ENCODE measurements at places on chromosomes 12 and 14.

DNA sequence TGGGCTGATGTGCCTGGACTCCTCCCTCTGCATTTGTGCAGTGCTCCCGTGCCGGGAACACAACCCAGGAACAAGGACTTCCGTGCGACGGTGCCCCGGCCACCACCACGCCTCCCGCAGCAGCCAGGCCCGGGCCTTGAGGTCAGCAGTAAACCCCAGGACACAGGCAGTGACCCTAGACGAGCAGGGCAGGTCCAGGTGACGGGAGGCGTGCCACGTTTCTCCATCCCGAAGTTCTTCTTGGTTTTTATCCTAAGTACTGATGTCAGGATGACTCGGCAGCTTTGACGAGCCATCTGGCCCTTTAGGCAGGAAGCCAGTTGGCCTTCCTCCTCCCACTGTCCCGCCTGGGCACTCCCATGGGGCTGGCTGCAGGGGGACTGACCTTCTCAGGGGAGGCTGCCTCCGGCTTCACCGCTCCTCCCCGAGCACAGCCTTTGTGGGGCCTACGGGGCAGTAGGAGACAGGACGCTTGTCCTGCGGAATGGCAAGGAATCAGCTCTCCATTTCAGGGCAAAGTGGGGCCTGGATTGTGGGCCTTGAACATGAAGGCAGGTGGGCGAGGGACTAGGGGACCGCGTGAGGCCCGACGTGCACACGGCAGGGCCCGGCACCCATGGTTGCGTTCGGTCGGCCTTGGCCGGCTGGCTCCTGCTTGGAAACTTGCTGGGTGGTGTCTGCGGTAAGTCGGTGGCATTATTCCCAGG is 94.1 kb downstream of the FBXL14 start:
- peak; percentile 29 for DNase-seq

- DNase-seq = no peak
These were observed 87.4 kb upstream of the SLC38A2 start for GRCh38 chr12:46459861-46460545.

DNA sequence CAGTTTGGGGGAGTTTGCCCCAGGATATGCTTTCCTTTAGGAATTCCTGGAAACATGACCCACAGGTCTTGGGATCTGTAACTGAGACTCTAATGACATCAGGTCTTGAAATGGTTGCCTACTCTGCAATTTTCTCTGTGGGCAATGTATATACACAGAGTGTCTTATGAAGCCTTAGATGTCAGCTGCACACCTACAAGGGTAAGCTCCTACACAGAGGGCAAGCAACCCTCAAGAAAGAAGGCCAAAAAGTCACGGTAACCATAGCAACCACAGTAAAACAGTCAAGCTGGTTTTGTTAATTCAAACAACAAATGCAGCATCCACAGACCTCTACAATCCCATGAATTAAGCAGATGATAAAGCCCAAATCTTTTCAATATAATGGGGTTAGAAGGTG is 293.0 kb downstream of the SSPN start:
- no peak for DNase-seq

DNA sequence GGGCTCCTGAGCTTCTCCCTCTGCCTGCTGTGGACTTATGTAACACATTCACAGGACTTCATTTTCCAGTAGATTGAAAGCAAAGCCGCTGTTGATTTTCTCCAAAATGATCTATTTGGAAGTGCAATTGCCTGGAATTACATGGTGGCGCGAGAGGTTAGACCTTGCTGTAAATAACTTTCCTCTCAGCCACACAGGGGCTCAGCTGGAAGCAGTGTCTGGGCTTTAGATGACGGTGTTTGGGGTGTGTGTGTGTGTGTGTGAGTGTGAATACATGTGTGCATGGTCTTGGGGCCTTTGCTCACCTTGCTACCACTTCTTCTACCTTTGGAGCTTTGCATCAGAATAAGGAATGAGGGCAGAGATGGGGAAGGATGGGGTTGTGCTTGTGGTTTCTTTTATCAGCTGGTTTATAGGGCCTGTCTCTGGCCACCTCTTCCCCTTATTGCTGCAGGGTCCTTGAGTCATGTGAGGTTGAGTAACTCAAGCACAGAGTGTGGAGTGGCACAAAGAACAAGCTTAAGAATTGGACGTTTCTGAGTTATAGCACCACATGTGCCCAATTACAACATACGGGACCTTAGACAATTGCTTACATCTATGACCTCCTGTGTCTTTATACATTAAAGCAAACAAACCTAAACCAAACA is 280.6 kb downstream of the NRXN3 start:
- no peak for DNase-seq

DNA sequence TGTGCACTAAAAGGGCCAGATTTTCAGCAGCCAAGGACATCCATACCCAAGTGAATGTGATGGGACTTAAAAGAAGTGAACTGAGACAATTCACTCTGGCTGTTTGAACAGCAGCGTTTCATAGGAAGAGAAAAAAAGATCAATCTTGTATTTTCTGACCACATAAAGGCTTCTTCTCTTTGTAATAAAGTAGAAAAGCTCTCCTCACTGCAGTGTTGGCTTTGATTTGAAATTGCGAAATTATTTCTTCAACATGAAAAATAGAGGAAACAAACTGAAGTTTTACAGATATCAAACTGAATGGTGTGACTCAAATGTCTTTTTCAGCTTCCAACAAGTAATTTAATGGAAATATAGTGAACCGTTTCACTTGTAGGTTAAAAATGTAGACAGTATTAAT is 11.3 kb upstream of the KCNMB4 start:
- no peak for DNase-seq

DNA sequence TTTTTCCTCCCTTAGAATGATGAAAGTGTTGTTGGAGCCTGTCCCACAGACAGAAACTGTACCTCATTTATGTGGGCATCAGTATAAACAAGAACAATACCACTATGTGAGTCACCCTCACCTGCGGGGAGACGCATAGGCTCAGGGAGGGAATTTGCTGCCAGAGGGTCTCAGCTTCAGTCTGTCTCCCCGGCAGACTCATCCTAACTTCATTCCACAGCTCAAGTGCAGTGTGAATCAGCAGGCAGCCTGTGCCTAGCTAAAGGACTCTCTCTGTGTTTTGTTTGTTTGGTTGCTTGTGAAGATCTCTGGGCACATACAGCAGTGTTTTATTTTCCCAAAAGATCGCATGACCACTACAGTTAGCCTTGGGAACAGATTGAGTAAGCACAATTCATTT is 98.9 kb downstream of the PRKCH start:
- DNase-seq = no peak

- DNase-seq = no peak
These were observed 155.4 kb downstream of the AACS start for GRCh38 chr12:125220404-125221273.

DNA sequence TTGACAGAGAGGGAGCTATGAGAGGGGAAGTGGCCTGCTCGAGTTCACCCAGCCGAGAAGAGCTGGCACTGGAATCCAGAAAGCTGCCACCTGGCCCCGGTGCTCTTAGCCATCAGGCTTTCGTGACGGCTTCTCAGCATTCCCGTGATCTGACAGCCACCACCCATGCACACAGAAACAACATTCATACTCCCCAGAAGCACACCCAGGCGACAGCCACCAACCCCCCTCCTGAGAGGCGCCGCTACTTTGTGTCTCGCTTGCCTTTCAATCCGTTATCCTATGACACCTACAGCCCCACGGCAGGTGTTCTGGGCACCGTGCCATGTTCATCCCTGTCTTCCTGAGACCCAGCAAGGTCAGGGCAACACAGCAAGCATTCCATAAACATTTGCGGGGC is 31.4 kb downstream of the PSMC1 start:
- no peak for DNase-seq

- no peak for DNase-seq
These were observed 61.5 kb downstream of the NT5DC3 start for GRCh38 chr12:103779410-103780092.

- DNase-seq = peak; percentile 78
These were observed 559 bp upstream of the CKAP4 start for GRCh38 chr12:106248312-106248845.

DNA sequence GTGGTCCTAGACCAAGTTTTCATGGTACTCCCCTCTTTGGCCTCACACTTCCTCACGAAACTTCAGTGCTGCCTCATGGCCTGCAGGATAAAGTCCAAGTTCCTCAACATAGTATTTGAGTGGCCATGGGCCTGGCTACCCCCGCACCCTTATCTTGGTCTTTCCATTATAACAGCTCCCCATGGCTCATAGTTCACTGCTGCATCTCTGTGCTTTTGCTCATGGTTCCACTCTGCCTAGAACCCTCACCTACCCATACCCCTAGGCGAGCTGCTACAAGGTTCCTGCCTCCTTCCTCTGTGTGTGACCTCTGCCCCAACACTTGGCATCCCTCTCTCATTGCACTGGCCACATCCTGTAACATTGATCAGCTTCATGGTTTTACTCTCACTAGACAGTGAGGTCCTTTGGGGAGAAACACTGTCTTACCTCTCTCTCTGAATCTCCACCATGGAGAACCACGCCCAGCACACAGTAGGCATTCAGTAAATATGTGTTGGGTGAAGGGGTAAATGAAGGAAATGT is 158.9 kb downstream of the GPR65 start:
- no peak for DNase-seq

DNA sequence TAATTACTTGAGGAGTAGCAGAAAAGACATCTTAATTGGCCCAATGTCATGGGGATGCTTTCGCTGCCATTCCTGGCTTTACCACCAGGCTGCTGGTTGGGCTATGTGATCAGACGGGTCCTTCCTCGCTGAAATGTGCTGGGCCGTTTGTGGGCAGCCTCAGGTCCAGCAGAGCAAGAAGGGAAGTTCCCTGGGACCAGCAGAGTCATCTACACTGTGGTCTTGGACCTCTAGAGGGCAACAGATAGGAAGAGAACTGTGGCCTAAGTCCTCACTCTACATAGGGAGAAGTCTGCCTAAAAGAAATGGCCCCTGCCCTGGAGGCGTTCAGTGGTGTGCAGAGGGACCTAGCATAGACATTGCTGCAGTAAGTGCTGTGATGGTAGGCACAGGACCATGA is 10.9 kb downstream of the EVL start:
- no peak for DNase-seq

DNA sequence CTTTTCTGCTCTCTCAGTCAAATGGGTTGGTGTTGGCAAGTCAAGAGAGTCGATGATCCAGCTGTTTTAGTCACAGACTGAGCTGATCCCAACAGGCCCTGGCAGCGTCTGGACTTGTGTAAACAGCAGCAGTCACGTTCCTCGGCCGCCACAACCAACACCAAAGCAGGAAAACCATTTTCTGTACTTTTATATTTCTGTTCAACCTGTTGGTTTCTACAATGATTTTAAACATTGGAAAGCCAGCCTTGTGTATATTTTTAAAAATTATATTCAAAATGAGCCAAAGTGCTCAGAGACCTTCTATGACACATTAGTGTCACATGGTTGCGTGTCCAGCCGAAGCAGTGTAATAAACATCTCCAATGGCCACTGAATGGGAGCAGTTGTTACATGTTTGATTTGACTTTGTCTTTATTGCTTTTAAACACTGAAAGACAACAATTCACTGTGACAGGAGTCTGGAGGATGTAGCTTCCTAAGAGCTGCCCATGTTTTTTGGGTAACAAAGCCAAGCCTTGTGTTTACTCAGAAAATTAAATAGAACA is 5.9 kb upstream of the SIVA1 start:
- peak; percentile 50 for DNase-seq

GRCh38 chr12:57340104-57340503 is 89.1 kb upstream of the STAC3 start:
- no peak for DNase-seq

- DNase-seq = no peak
These were observed 8.8 kb downstream of the SERPINA1 start for GRCh38 chr14:94379291-94380224.

DNA sequence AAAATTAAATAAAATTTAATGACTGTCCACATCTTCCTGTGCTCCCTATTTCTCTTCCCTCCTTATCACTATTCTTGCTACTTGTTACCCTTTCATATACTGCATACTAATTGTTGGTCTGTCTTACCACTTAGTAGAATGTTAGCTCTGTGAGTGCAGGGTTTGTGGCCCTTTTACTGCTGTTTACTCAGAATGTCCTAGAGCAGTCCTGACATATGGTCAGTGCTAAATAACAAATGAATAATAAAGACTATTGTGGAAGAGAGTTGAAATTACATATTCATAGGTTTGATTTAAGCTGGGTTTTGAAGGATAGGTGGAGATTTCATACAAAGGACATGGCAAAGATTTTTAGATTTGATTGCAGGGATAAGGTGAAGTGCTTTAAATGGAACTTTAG is 24.5 kb downstream of the KTN1 start:
- DNase-seq = no peak

DNA sequence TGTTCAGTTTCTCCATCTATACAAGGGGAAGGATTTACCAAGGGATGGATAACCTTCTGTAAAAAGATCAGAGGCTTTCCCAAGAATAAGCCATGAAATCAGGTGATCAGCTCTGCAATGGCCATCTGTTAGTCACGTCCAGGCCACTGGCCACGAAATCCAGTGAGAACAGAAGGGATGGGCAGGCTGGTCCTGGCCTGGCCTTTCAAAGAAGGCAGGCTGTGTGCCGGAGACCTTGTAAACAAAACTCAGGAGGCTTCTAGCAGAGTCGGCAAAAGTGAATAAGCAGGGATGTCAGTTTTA is 68.5 kb downstream of the RNF34 start:
- no peak for DNase-seq

DNA sequence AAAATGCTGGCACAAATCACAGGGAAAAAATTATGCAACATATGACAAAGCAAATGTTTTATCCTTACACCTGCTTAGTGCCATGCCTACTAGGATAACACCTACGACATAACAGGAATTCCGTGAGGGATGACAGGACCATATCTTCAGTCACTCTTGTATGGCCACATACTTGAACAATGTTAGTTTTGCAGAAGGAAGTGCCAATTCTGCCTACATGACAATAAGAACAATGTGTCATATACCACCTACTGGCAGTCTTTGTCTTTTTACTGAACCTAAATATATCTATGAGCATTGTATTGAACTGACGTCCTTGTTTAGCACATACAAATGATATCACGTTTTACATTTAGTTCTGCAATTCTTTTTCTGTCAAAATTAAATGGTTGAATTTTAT is 234.0 kb downstream of the ADAMTS20 start:
- DNase-seq = no peak

- no peak for DNase-seq
These were observed 37.5 kb downstream of the GALC start for GRCh38 chr14:87955501-87955900.

DNA sequence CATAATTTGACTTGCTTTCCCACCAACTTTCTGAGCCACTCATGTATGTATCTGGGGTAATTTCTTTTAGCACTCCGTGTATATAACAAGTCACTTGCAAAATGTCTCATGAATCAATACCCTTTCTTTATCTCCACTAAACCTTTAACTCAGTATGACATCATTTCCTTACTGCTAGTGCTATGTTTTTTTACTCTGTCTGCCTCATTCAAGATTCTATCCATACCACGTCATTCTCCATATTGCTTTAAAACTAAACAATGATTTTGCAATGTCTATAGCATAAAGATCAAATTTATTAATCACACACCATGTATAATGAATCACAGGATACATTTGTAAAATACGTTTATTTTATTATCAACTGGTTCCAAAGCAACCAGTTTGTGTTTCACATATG is 178.2 kb downstream of the PIK3C2G start:
- no peak for DNase-seq

- no peak for DNase-seq
These were observed 31.1 kb upstream of the DHRS7 start for GRCh38 chr14:60196291-60196690.
